ENCODE measurements at places on chromosomes 2 and 18.

GRCh38 chr2:219016721-219017120, 23.5 kb upstream of the CRYBA2 start:
- no peak for DNase-seq

DNA sequence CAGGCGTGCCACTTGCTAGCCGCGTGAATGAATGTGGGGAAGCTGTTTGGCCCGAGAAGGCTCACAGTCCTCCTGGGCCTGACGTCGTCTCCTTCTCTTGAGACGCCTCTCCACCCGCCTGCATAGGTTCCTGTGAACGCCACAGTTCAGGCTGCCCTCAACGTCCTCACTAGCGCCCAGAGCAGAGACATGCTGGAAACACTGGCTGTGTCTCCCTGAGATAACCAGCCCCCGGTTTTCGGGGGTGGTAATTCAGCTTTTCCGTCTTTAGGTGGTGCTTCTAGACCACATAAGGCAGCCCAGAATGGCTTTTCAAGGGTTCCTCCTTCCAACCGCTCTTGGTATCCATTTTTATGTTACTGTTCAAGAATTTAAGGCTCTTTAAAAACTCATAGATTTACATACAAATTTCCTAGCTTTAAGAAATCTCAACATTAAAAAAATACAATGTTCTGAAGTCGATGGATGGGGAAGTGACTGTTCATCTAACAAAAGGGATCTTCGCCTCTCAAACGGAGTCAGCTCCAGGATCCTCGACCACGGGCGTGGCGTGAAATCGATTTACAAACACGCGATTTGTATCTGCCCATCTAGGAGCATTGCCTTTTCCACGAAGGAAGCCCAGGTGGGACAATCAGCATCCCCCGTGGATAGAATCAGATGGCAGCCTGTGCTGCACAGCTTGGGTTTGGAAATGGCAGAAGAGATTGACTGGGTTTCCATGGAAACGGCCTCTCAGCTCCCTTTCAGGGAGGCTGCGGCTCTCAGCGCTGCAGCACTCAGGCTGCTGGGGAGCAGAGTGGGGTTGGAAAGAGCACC, 110.6 kb upstream of the PXDN start:
- peak; percentile 29 for DNase-seq

DNA sequence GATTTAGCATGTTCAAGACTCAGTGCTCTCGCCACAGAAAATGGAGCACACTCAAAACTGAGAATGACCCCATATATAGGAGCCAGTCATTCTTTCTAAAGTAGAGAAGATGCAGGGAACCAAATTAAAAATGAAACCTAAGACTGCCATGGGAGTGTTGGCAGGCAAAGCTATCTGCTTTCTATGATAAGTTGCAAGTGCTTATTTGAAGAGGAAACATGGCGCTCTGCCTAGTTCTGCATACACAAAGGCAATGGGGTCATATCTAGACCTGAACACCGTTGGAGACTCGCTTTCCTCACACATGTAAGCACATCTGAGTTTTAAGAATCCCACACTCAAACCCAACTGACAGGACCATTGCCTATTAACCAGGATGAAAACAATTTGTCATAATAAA, 292.5 kb downstream of the ALK start:
- DNase-seq, result no peak

DNA sequence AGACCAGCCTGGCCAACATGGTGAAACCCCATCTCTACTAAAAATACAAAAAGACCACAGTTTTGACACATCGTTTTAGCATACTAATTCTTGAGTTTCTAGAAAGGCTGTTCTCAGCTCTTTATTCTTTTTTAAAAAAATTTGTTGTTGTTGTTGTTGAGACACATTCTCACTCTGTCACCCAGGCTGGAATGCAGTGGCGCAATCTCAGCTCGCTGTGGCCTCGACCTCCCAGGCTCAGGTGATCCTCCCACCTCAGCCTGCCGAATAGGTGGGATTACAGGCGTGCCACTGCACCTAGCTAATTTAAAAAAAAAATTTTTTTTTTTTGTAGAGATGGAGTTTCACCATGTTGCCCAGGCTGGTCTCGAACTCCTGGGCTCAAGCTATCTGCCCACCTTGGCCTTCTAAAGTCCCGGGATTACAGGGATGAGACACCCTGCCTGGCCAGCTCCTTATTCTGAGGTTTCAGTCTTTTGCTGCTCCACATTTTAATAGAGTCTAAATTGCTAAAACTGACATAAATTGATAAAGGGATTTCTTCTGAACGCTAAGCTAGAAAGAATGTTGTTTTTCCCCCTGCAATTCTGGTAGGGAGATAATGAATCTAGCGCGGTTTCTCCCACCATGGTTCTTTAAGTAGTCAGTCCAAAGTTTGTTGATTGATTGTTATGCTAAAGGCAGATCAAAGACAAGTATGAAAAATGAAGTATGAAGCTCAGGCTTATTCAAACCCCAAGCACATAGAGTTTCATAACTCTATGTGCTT, 32.6 kb upstream of the CABLES1 start:
- DNase-seq, result no peak

DNA sequence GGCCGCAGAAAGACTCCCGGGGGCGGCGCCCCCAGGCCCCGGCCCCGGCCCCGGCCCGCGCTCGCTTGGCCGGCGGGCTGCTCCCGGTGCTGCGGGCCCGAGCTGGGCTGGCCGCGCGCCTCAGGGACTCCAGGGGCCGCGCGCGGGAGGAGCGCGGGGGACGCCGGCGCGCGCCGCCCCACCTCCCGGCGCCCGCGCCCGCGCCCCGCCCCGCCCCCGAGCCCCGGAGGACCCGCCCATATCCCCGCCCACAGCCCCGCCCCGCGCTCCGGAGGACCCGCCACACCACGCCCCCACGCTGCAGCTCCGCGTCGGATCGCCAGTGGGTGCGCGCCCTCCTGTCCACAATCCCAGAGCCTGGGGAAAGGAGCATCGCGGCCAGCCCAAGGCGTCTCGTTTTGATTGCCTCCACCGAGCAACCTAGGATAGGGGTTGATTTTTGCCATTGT, at the start of gene PARD6G:
Gene PARD6G, minus strand, starts transcription at position 122 of the 449 bp plus-strand sequence. CDS start 166 bp downstream, outside the sequence.
- DNase-seq, result peak; percentile 76

DNA sequence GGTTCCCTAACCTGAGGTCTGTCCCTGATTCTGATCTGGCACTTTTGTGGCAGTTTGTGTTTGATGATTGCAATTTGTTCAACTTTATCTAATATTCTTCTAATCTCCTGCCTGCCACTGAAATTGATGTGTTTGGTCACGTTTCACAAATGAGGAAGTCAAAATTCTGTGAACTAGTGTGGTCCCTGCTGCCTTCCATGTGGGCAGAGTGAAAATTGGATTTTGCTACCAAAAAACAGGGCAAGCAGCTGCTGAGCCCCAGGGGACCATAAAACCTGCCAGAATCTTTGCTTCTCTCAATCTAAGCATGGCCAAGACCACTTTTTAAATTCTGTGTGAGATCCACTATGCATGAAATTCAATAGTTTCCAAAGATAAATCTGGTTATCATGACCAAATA, 195.5 kb upstream of the CYRIA start:
- no peak for DNase-seq

GRCh38 chr2:204355688-204356087, 189.6 kb upstream of the PARD3B start:
- DNase-seq, result no peak

GRCh38 chr2:101794141-101794540, 96.6 kb downstream of the MAP4K4 start:
- DNase-seq, result no peak

DNA sequence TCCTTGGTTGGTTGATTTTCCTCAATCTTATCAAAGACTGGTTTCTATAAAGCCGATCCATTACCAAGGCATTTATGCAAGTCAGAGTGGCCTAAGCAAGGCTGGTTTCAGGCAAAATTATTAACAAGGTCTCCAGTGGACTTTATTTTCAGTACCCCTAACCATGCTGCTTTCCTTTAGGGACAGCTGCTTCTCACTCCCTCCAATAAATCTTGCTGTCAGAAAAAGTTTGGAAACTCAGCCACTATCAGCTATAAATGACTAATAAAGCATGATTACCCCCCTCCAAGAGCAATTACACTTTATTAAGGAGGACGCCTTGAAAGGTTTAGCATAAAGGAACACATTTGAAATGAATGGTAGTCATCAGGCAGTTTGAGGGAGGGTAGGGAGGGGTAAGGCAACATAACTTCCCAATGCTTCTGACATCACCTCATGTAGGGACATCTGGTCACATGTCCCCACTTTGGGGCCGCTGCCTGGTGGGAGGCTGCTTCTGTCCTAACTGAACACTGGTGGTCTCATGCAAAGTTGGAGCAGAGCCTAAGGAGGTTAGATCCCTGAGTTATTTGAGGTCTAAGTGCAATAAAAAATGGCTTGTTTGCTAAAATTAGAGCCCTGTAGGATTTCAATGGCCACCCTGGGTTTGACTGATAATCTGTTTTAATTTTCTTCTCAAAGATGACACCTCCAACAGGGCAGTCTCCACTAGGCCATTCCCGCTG, 58.0 kb upstream of the TMEM178A start:
- DNase-seq, result no peak

Data from ELR (cell line).